ENCODE measurements at places on chromosomes 2 and 18. TPM values are rescaled to one million over a fixed set of nuclear protein-coding genes. Genes with fewer than 3 reads are reported as not detected.

The PHLPP1 gene
- 9.4 TPM for total RNA-seq

The REG1B gene
- not detected for total RNA-seq

DNA sequence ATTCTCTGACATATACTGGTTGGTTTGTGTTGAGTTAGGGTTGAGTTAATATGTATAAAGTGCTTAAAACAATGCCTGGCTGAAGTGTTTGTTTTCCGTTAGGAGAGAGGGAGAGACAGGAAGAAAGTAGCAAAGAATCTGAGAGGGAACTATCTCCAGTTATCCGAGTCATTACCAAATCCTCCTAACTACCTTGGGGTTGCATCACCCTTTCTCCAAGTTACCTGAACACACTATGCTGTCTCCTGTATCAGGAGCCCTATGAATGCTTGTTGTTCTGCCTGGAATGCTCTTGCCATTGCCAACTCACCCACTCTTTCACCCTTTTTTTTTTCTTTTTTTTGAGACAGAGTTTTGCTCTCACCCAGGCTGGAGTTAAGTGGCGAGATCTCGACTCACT is 47.9 kb upstream of the ITGAV start:
- DNase-seq, result no peak

DNA sequence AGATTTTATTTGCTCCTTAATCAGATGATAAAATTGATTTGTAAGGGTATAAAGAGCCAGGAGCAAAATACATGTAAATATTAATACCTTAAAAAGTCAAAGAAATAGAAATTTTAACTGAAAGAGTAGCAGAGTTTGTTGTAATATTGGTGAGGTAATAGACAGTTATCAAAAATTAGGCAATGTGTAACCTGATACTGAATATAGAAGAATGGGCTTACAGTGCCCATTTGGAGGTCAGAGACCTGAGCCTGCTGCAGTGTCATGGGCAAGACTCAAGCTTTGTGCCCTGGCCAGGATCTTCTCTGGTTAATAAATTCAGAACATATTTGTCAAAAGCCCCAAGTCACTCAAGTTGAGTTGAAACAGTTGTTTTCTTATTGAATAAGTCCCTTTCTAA is 29.7 kb upstream of the TMEM247 start:
- DNase-seq, result no peak

DNA sequence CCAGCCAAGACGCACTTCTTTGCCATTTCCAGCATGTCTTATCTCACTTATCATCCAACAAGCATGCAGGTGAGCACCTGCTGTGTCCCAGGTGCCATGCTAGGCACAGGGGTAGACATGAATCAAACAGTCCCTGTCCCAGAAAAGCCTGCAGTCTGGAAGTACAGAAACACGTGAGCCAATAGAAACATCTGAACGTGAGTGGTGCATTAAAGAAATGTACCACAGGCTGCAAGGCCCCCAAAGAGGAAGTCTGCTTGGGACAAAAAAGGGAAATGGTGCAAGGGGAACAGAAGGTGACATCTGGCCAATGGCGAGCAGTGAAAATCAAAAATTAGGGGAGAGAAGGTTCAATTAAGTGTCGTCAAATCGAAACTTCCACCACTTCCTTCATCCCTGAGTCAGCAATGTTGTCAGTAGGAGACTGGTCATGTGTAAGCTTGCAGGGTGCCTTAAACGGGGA is 17.6 kb upstream of the TMEM247 start:
- no peak for DNase-seq

DNA sequence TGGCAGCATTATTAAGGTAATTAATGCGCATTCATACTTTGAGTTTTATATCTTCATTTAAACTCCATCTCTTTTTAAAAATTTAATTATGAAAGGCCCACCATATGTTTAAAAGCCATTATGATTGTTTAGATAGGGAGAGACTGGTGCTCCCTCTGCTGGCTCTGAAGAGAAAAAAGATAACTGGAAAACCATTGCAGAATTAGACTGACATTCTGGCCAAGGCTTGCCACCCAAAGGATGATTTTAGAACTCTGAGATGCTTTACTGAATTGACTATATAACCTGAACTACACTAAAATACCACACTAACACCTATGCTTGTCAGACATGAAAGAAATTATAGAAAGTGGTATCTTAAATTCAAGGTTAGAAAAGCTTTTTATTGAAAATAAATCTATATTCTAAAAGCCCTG is 127.6 kb upstream of the SPOPL start:
- no peak for DNase-seq

DNA sequence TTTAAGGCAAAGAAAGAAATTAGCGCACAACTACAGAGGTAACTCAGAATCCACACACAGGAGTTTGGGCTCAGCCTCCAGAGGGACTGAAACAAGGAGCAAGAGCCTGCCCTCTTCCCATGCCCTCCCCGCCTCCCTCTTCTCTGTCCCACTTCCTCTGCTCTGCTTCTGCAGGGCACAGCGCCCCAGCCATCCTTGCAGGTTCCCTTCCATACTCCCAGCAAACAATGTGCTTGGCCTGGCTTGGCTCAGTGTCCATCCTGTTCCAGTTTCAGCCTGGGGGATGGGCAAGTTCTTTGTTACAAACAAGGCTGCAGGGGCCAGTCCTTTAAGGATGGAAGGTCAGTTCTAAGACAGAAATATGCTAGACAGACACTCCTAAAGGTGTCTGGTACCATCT is 133.5 kb downstream of the CDH20 start:
- DNase-seq, result no peak

DNA sequence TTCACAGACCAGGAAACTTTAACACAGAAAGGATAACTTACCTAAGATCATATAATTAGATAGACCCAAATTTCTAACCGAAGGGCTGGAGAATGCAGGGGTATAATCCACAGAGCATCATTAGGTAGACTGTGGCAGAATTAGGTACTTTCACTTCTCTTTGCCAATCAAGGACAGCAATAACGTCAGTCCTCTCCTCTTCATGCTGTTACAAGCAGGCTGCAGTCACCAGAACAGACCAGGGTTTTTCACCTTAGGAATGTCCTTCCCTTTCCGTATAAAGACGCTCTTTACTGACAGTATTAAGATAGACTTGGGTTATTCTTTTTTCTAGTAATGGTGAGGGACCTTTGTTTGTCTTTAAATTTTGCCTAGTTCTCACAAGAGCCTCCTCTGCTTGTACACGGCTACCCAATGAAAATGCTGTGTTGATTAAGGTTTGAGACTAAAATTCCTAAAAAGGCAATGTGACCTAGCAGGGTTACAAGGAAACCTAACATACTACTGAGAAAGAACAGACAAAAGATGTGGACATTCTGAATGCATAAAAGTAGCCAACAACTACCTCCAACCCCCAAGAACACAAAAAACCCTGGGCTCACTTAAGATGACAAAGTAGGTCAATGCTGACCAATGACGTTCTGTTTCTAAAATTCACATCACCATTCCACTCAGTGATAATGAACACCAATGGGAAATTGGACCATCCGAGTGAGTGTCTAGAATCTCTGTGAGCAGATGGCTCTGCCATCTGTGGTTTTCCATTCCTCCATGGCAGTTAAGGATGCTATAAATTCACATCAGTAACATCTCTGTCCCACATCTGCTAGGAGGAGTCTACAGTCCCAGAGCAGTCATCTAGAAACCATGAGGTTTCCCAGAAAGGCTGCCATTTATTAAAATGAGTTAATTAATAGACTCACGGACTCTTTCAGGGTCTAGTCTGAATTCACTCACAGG is 2.1 kb downstream of the PDIA6 start:
- no peak for DNase-seq

DNA sequence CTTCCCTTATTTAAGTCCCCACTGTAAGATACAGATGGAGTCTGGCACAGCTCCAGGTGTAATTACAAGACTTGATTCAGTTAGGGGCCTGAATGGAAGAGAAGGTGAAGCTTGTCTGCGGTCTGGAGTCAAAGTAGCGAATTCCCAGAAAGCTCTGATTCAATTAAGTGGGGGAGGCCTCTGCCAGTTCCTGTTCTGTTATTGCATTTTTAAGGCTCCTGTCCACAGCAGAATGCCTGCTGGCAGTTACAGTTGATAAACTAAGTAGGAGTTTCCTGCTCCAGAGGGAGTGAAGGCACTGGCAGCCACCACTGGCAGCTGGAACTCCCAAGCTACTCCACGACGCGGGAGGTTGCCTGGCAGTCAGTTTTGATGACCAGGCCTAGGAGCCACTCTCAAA is 181.1 kb downstream of the SOCS6 start:
- DNase-seq, result no peak

DNA sequence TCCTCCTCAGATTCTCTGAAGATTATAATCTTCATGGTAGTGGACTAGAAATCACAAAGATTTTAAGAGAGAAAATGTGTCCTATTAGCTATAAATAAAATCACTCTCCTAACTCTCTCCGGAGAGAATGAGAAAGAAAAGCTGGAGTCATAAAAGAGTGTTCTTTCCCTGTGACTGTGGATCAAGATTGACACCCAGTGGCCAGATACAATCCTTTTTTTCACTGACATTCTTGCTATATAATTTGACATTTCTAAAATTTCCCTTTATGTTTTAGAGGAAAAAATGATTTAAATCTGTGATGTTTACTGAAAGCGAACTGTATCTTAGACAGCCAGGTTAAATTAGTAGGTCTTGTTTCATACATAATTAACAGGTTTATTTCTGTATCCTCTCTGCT is 35.4 kb upstream of the LRP2 start:
- DNase-seq, result no peak

DNA sequence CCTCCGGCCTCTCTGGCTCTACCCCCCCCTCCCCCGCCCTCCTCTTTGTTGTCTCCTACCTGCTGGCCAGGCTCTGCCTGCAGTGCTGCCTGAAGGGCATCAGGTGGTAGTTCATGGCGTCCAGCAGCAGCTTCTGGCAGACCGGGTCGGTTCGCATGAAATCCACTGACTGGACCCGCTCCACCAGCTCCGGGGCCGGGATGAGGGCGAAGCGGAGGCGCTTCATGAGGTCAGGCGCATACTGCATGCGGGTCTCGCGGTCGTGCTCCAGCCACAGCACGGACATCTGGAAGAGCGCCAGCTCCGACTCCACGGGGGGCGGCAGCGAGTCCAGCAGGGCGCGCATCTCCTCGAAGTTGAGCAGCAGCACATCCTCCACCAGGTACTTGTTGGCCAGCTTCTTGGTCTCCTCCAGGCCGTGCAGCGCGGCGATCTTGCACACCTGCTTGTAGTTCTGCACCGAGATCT is 3.2 kb downstream of the KLHL14 start:
- DNase-seq, result no peak

- DNase-seq, result no peak
These were observed 65.0 kb downstream of the PPP4R1 start for GRCh38 chr18:9549405-9549804.

DNA sequence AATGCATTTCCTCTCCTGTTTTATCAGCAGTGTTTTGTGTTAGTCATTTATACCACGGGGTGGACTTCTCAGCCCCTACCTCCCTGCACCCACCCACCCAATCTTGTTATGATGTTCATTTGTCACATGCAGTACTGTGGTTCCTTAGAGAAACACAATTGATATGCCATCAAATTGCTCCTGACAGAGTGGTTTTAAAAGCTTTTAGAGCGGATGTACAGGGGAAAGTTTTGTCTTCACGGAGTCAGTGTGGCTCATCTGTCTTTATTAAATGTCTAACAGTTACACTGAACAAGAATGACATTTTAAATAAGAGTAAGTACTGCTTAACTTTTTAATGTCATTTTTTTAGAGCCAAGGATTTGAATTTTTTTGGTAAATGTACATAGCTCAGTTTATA is 156.9 kb downstream of the LRRTM1 start:
- DNase-seq, result no peak

GRCh38 chr2:103859238-103859637 is 994.7 kb upstream of the POU3F3 start:
- no peak for DNase-seq

DNA sequence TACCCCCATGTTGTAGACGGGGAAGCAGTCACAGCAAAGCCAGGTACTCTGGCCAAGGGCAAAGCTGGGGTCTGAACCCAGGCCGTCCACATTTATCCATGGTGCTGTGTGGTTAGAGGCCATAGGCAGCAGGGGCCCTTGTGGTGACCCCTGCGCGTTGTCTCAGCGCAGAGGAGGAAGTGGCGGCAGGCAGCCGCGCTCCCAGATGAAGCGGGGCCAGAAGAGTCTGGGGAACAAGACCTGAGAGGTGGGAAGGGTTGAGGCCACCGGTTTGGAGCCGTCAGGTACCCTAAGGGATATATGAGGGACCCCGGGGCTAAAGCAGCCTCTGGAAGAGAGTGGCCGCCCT is 770 bp downstream of the ZNF396 start:
- DNase-seq, result no peak

DNA sequence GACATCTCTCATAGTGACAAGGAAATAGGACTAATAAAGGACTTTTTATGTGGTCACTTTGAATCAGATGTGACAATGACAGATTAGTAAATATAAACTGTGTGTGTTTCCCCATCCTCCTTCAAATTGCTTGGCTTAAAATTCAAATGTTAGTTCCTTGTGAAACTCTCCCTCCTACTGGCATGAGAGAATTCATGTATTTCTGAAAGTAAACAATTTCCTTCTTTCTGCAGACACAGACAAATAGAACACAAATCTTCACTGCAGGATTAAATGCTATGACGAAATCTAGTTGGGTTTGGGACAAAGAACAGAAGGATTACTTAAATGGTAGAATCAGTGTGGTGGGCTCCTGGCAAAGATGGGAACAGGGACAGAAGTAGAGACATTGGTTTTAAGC is 328.7 kb upstream of the FAM98A start:
- no peak for DNase-seq

GRCh38 chr2:183532514-183532913 is 408.3 kb downstream of the NUP35 start:
- DNase-seq, result no peak

DNA sequence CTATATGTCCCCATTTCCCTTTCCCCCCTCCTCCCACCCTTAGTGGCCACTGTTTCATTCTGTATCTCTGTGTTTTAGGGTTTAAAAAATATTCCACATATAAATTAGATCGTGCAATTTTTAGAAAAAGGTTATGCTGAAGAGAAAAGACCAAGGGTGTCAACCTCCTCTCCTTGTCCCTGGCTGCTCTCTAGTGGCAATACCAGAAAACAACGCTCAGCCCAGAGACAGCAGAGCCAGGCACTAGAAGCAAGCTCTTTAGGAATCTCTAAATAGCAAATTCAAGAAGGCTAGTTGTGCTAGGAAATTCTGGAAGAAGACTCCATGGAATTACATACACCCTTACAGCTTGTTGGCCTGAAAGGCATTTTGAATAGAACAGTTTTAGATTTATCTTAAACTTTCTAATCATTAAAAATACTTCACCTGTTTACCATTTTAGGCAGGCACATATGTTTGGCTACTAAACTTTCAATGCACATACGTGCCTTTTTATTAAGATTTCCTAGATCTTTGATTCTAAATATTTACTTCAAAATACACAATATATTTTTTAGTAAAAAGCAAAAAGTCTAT is 35.1 kb upstream of the RASGRP3 start:
- DNase-seq, result no peak
